ENCODE measurements at places on chromosomes 5 and 9.

GRCh38 chr5:67115246-67115645, 81.4 kb downstream of the CD180 start:
- DNase-seq: no peak

DNA sequence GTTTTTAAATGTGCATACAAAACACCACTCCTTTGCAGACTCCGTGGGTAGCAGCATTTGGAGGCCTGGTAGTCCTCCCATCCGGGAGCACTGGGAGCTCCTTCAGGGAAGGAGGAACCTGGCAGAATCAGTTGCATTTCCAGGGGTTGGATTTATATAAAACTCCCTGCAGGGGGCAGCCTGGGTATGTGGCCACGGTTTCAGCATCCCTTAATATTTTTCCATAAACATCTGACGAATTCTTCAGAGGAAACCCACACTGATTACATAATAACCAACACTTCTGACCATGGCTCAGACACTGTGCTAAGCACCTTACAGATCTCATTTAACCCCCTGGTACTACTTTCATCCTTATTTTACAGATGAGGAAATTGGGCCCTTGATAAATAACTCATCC, 6.1 kb upstream of the AFAP1L1 start:
- DNase-seq: no peak

DNA sequence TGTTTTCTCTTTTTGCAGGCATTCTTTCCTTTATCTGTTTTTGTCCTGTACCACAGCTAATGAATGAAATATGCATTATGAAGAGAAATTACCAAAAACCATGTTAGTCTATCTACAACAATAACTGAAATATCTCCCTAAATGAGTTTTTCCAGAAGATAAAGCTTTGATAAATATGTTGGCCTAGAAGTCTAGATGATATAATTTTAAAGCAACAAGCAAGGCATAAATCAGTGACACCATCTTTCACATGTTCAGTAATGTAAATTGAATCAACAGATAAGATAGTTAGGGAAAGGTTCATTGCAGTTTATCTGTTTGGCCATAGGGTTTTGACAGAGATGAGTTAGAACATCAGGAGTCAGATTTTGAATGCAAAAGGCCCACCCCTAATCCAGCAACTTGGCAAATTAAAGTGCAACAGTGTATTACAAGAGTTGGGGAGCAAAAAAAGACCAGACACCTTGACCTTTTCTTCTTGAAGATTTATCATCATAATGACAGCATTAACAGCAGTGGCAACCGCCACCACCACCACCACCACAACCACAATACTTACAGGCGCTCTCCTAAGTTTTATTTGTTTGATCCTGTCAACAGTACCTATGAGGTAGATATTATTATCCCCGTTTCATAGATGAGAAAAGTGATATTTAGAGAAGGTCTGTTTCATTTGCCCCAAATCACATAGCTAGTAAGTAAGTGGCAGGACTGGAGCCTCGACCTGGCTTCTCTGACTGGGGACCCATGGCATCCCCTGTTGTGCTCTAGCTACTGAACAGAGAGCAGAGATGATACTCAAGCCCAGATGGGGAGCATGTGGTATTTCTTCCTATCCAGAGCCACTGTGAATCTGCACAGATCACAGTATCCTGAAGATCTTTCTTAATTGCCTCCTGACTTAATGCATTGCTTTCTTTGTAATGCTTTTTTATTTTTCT, 122.8 kb upstream of the DHFR start:
- no peak for DNase-seq

DNA sequence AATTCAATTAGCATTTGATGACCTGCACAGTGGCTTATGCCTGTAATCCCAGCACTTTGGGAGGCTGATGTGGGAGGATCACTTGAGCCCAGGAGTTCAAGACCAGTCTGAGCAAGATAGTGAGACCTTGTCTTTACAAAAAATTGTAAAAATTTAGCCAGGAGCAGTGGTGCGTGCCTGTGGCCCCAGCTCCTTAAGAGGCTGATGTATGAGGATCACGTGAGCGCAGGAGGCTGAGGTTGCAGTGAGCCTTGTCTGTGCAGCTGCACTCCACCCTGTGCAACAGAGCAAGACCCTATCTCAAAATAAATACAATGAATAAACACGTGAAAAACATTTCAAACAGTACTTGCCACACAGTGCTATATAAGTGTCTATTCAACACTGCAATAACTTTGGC, 4.2 kb downstream of the ABCA1 start:
- DNase-seq: no peak

DNA sequence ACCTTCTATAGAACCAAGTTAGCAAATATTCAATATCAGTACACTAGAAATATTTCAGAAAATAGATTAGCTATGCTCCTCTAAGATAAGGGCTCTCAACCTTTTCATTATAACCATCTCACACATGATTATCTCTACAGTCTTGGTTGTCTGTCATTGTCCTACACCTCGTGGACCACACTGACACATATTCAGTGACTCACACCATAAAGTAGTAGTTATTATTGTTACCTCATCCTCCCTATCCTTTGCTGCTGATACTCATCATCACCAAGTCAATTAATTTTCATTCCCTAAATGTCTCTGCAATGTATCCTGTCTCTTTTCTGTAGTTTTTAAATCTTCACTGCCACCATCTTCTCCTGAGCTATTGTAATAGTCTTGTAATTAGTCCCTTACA, 1309.2 kb upstream of the C9orf72 start:
- no peak for DNase-seq

DNA sequence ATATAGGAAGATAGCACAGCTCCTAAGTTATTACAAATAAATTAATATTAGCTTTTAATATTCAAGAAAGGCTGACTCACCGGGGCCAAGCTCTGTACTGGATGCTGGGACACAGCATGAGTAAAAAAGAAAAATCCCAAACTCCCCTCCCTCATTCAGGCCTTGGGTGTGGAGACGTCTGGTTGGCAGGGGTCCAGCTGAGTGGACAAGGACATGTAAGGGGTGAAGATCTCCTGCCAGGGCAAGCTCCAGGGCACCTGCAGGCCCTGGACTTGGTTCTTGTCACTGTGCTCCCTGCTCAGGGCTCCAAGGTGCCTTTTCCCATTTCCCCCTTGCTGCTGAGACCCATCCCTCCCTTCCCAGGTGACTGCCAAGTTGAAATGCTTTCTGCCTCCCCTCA, 388.5 kb downstream of the ENC1 start:
- DNase-seq: no peak

DNA sequence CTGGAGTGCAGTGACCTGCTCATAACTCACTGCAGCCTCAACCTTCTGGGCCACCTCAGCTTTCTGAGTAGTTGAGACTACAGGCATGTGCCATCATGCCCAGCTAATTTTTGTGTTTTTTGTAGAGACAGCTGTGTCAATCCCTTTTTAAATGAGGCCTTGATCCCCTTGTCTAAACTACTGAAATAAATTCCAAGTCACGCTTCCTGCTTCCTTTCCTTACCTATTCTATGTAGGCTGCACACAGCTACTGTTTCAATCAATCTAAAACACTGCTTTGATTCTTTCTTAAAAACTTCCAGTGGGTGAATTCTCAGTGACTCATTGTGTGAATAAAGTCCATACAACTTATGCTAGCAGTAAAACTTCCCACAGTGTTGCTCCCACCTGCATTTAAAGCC, 2.9 kb upstream of the C7 start:
- no peak for DNase-seq

DNA sequence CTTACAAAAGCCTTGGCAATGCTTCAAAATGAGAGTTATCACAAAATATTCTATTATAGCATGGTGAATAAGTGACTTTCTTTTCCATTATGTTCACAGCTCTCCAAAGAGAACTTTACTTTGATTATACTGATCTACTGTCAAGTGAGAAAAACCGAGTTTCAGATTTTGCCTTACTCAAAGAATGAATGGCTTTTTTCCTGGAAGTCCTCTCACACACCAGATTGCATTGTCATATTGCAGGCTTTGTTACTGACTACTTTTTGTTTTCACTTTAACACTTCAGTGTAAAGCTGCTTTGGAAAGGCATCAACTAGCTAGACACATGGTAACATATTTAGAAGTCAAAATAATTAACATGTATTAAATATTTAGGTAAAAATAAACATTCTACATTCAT, 765.2 kb upstream of the NUDT12 start:
- no peak for DNase-seq

DNA sequence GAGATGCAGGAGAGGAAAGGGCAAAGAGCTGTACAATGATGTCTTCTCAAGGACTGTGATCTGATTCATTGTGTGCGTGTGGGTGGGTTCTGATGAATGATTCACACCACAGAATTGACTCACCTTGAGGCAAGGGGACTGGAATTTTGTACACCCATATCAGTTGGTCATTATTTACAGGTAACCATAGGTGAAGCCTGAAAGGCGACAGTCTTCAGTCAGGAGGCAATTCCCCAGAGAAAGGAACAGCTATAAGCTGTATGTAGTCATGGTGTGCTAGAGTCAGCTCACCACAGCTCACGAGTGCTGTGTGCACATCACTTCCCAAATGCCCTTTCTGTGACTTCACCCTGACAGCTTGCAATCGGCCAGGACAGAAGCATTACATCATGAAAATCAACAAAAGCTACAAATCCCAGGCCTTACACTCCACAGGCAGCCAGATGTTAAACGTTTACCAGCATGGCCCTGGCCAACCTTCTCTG, 87.6 kb upstream of the RPS23 start:
- DNase-seq: peak; percentile 37

DNA sequence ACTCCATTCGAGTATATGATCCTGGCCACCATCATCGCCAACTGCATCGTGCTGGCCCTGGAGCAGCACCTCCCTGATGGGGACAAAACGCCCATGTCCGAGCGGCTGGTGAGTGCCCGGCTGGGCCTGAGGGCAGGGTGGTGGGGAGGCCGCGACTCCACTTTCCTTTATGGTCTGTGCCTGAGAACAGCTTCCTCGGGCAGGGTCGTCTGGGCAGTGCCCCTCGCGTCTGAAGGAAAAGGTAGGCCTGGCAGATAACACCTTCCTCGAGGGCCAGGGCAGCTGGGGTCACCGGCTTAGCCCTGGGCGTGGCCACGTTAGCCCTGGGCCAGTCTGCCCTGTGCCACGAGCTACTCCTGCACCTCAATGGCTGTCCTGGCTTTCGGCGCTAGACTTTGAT, 1.5 kb downstream of the CACNA1B start:
- no peak for DNase-seq

DNA sequence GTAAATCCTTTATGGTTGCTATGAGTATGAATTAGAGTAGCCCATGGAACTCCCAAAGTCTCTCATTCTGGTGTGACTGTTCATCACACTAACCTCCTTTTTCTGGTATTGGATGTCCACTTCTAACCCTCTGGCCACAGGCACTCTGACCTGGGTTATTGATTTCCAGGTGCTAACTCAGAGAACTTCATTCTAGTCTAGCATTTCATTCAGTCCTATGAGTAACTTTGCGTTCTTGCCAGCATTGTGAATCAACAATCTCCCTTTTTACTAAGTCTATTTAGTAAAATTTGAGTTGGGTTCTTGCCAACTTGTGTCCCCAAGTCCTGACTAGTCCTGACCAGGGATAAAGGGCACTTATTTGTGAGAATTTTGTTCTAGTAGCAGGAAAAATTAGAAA, 103.5 kb downstream of the SNX18 start:
- no peak for DNase-seq

DNA sequence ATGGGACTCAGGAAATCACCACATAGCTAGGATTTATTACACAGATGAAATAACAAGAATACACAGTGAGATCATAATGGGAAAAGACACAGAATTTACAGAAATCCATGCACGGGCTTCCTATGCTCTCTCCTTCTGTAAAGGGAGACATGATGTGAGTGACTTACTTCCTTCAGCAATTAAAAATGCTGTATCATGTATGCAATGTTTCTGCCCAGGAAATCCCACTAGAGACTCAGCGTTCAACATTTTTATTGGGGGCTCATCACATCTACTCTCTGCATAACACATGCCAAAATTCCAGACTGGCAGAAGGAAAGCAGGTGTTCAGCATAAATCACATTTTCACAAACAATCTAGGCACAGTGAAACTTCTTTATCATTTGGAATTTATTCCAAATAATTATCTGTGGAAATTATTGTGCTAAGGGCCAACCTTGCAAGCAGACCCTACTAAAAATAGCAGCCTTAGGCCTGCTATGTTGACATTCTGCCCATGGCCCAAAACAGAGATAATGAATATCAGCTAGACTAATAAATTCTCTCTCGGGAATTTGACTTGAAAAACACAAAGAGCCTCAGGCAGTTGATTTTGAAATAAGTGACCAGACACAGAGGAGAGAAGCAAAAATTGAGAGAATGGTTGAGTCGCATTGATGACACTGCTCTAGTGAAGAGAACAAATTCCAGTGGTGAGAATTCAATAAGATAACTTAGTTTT, 31.4 kb upstream of the SELENOP start:
- DNase-seq: no peak

- DNase-seq: no peak
Observed at GRCh38 chr5:132182359-132183040, 45.2 kb downstream of the P4HA2 start.

DNA sequence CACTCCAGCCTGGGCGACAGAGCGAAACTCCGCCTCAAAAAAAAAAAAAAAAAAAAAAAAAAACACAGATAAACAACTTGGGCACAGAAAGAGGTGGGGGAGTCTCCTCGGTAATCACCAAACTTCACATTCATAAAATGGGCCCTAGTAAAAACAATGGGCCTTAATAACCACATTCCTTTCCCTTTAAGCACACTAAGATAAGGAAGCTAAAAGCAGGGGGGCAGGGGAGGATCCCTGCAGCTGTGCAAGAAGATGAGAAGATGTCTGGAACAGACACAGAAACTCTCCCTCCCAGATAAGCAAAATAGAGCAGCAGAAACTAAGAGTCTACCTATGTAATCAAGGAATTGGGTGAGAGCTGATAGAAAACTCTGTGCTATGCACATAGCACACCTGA, 111.2 kb upstream of the FAM174A start:
- DNase-seq: no peak

GRCh38 chr5:76641514-76642120, 18.4 kb upstream of the F2RL2 start:
- DNase-seq: peak; percentile 69

DNA sequence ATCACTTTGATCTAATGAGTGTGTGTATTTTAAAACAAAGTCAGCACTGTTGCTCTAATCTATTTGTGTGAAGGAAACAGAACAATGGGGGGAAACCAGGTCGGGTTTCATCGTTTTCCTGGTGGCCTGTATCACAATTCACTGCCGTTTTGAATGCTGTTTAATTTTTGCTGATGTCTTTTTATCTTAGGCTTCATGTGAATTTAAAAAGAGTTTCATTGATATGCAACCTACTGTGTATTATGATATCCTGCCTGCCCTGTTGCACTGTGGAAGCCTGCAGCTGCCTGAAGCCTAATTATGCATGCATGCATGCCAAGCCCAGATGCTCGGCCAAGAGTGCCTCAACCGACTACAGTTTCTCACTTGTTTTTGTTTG, 307.5 kb downstream of the ZNF608 start:
- DNase-seq: no peak

DNA sequence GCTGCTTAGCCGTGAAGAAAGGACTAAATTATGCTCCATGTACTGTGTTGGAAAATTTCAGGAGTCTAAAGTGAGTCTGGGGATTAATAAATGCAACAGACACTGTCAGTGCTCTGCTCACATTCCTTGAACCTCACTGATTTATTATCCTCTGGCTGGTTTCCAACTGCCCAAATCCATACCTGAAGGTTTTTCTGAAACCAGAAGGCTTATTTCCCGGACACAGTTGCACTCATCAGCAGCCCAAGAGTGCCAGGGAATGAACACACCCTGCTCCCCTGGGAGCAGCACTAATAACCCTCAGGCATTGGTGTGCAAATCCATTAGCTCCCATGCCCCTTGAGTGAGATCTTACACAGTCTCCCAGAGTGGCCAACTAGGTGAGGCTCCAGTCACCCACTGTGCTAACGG, 38.7 kb downstream of the F2R start:
- no peak for DNase-seq

Measured in activated CD4-positive, alpha-beta T cell treated with anti-CD3 and anti-CD28 coated beads, Interleukin-2, Interleukin-4, amounts not matched to agents 100 ng/mL and 50 ng/mL, durations not matched to agents 16 hours and 8 hours (primary cell).